ENCODE measurements at places on chromosomes 13 and 19. TPM values are rescaled to one million over a fixed set of nuclear protein-coding genes. Genes with fewer than 3 reads are reported as not detected.

The GPI gene
- total RNA-seq, result 150 TPM

The FREM2 gene
- 75.3 TPM for total RNA-seq

The FDX2 gene
- 24.7 TPM for total RNA-seq

The OR10H1 gene
- not detected for total RNA-seq

The ATP4A gene
- not detected for total RNA-seq

The BLVRB gene
- total RNA-seq, result 14.0 TPM

The ZNF420 gene
- 15.9 TPM for total RNA-seq

The ATP8A2 gene
- total RNA-seq, result 0.49 TPM

The SHISA7 gene
- 0.10 TPM for total RNA-seq

The CCNA1 gene
- 1.7 TPM for total RNA-seq

The CALR gene
- total RNA-seq, result 707 TPM

DNA sequence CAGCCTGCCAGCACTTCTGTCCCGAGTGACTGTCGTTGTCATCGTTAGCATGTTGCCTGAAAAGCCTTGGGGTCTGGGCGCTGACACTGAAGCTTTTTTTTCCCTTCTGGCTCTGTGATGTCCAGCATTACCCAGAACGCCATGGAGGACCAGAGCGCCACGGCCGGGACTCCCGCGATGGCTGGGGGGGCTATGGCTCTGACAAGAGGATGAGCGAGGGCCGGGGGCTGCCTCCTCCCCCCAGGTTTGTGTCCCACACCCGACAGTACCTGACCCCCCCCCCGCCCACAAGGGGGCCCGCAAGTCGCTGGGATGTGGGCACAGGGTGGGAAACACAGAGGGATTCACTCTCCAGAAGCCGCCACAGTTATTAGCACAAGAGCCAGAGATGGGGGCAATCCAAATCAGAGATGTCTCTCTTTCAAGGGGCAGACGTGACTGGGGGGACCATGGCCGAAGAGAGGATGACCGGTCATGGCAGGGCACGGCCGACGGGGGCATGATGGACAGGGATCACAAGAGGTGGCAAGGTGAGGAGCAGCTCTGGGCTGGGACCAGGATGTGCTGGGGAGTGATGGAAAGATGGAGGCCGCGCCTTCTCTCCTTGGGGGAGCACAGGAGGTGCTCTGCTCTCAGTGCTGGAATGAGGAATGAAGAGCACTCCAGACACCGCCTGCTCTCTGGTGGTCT, 13.2 kb downstream of the MICOS13 start:
- no peak for DNase-seq

GRCh38 chr13:31951215-31951678, 80.3 kb upstream of the FRY start:
- DNase-seq, result no peak

DNA sequence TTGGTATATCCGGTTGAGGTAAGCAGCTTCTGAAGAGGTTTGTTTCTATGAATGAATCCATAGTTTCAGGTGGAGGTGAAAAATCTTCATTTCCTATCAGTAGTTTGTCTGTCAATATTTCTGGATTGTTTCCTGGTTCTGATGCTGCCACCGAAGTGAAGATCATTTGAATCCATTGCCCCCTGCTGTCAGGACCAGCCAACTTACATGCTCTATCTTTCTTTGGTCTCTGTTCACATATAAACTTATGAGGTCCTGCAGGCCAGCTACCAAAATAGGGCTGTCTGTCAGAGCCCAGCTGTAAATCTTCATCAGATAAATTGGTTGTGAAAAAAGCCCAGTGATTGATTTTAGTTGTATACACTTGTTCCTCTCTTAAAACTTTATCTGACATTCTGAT, 15.2 kb upstream of the N4BP2L1 start:
- no peak for DNase-seq

- no peak for DNase-seq
Observed at GRCh38 chr19:2421581-2422306, 5.6 kb downstream of the TIMM13 start.

GRCh38 chr19:1503089-1503924, 9.5 kb downstream of the ADAMTSL5 start:
- DNase-seq, result no peak

DNA sequence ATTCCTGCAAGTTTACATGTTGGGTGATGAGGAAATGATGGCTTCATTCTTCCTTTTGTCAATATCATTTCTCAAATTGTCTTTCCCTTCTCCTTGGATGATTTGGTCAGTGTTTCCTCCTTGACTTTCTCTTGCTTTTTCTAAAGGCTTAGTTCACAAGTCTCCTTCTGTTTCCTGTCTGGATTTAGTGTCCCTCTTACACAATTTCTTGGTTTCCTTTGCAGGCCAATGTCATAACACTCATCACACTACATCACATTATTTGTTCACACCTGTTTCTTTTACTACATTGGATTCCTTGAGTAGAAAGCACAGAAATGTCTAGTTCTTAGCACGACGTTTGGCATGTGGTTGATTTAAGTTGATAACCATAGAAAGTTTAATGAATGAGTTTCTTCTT, 490.7 kb downstream of the TDRD3 start:
- no peak for DNase-seq

- no peak for DNase-seq
Observed at GRCh38 chr13:95505986-95506385, 46.5 kb upstream of the CLDN10 start.

DNA sequence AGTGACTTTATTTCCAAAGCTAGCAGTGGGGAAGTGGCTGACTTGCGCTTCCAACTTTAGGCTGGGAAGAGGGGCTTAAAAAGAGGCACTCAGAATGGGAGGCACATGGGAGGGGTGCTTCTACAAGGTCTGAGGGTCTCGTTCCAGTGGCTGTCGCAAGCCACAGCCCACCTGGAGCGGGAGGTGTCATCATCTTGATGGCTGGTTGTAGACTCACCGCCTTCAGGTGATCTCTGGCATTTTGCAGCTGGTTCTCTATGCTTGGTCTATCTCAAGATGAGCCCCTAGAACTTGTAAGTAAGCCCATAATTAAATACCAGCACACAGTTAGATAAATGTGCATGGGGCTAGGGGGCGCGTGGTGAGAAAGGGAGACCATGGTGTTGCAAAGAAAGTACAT, 9.2 kb downstream of the TEX29 start:
- DNase-seq, result no peak

DNA sequence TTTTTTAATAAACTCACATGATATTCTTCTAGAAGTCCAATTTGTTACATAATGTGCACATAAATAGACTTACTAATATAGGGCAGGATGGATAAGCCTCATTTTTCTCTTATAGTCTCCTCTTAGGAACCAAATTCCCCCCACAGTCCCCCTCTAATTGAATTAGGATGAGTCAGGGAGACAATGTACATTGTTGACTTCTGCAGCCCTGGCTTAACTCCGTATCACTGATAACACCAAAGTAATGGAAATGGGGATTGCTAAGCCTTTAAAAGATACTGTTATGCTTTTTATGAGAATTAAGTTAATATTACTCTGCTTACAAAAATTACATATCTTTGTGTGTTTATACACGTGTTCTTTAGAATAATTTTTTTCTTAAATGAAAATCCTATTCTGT, 5.1 kb upstream of the PCDH9 start:
- DNase-seq, result no peak

- DNase-seq, result no peak
Observed at GRCh38 chr13:95035311-95036109, 265.7 kb downstream of the ABCC4 start.

DNA sequence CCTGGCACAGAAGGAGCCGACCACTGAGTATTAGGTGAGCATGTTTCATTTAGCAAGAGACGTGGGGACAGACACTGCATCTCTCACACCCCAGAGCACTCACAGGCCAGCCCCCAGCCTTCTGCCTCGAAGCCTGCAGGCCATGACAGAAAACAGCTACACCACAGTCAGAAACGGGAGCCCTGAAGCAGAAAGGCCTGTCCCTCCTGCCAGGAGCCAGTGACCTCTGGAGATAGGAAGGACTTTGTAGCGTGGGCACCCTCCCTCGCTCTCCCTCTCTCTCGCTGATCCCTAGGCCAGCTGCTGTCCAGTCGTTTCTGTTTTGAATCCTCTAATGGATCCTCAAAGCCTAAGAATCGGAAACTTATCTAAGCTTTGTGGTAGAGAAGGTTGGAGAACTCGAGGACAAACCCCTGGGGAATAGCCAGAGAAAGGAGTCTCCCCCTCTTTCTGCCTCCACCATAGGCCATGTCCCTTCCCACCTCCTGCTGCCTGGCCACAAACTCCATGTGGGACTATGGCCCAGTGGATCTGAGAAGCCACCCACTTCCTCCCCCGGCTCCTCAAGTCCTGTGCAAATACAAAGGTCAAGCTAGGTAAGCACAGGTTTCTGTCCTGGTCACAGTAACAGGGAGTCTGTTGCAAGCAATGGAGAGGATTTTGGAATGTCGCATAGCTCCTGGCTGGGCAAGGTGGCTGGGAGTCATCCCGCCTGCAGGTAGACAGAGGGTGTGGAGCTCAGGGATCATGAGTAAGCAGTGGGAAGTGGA, 95.1 kb downstream of the NUFIP1 start:
- DNase-seq, result no peak

DNA sequence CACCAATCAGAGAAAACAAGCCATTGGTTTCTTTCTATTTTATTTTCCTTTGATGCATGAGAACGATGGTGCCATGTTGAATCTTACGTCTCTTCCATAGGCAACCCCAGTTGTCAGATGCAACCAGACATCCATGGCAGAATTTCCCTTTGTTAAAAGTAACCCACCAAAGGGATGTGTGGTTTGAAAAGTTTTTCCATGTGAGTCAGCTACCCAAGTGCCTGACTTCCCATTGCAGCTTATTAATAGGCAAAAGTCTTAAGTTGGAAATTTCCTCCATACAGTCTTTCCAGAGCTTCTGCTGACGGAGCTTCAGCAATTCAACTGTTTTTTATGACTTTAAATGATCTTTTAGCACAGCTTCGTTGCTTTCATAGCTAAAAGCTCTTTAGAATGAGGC, 73.8 kb upstream of the FAM216B start:
- DNase-seq, result no peak

GRCh38 chr13:111184458-111185401, 69.6 kb downstream of the ARHGEF7 start:
- DNase-seq, result no peak

GRCh38 chr19:3270902-3271301, 46.4 kb downstream of the CELF5 start:
- DNase-seq, result no peak

GRCh38 chr19:29302002-29302928, 89.3 kb upstream of the UQCRFS1 start:
- no peak for DNase-seq

GRCh38 chr19:22634450-22634827, 315 bp downstream of the ZNF492 start:
- DNase-seq, result no peak

DNA sequence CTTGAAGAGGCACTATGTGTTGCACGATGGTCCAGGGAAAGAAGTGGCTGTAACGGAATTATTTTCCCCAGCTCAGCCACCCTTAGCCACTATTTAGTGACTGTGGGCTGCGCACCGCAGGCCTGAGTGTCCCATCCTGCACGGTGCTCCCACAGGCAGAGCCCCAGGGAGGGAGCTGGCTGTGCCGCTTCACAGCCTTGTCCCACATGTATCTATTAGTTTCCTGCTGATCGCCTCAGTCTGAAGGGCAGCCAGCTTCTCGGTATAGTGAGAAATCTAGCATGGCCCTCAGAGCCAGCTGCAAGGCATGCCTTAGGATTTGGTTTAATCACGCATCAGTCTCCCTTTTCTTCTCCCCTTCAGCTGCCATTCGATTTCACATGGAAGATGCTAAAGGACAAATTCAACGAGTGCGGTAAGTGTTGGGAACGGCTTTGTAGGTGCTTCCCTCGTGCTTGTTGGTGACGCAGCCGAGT, 15.7 kb downstream of the PRAM1 start:
- no peak for DNase-seq

DNA sequence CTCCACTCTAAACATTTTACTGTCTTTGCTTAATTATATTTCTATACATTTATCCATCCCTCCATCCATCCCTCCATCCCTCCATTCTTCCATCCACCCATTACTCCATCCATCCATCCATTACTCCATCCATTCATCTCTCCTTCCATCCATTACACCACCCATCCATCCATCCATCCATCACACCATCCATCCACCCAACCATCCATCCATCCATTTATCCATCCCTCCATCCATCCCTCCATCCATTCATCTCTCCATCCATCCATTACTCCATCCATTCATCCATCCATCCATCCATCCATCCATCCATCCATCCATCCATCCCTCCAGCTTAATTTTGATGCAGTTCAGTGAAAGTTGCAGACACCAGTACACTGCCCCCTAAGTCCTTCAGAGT, 5.0 kb upstream of the HIF3A start:
- no peak for DNase-seq

DNA sequence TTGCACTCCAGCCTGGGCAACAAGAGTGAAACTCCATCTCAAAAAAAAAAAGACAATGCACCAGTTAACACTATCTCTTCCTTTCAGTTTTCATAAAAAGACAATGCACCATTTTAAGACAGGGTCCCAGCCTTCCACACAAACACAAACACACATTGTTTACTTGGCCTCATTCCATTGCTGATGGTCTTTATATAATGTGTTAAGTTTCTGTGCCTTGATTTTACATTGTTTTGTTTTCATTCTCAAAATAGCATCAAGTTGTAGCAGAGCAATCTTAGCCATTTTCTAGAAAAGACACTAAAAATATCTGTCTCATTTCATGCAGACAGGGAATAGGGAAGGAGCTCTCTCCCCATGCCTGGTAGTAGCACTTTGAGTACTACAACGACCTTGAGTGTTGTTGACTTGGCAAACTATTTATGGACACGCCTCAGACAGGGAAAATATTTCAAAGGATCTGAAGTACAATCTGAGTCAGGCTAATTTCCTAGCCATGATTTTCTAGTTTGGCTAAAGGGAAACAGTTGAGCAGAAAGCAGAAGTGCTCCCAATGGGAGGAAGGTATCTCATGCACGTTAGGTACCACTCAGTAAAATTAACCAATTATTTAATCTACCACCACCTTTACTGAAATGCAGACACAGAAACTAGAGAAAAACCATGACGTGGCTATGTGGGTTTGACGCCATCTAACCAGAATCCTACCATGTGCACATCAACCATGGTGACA, 120.6 kb downstream of the ABCC4 start:
- DNase-seq, result no peak

DNA sequence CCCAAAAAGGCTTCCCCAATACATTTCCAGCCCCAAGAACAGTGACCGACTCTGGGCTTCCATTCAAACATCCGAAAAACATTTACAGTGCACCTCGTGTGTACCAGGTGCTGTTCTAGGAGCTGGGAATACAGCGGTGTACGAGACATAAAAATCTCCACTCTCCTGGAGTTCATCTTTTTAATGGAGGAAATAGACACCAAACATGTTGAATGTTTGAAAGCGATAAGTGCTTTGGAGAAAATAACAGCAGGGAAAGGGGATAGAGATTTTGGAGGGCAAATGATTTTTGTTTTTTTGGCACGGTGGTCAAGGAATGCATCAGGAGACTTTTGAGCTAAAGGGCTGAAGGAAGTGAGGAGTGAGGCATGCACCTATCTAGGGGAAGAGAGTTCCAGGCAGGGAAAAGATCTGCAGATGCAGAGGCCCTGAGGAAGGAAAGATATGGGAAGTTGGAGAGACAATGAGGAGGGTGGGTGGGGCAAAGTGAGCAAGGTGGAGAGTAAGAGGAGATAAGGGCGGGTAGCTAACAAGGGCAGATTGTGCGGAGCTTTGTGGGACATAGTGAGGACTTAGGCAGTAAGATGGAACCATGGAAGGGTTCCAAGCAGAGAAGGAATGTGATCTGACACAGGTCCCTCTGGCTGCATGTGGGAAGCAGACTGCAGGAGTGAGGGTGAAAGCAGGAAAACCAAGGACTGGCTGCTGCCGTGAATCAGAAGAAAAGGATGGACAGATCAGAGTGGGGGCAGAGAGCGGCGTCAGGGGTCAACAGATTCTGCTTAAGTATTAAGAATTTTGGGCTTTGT, 703 bp upstream of the FBL start:
- no peak for DNase-seq
